ENCODE measurements at places on chromosomes 2 and 18.

DNA sequence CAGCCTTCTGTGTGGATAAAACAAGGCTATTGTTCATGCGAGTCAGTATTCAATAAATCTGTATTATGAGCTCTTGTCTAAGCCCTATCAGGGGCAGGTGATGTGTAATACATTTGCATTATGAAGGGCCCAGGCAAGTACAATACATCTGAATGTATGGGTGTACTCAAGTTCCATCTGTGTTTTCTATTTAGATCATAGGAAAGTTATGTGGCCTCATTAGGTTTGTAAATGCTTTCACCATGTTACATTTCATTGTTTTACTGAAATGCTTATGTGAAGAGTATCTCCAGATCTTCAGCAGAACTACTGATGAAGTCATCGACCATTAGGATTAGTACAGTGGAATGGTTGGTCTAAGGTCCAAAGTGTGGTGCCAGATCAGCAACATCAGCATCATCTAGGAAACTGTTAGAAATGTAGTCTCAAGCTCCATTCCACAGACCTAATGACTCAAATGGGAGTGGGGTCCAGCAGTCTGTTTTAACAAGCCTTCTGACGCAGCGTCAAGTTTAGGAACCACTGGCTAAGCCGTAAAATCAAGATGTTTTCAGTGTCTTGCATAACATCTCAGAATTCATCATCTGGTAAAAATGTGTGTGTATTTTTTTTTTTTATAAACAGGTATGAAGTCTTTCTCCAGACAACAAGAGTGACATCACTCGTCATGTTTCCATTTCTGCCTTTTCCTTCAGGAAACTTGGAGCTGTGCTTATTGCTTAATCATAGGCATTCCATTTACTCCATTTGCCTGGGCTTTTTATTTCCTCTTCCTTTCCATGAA is 80.5 kb downstream of the LYPD6 start:
- no peak for DNase-seq

DNA sequence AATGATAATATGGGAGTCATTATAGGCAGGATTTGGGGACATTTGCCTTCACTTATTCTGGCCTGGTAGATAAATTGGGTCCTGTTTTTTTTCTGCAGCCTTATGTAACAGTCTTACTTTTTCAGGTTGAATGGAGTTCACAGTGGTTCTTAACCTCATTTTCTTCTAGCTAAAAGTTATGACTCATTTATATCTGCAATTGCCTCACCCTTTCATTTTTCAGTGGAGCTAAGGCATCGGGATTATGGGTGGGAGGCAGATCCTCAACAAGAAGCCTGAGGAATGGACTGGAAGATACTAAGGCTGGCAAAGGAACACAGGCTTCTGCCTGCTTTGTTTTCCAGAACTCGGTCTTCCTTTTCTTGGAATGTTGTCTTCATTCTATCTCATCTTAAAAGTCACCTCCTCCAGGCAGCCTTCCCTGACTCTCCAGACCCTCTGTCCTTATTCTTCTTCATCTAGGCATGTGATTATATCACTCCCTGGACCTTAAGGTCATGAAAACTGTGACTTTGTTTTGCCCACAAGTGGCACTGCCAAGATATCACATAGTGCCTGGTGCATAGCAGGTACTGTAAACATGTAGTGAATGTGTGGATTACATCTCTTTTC is 41.0 kb upstream of the ACSL3 start:
- DNase-seq, result no peak

DNA sequence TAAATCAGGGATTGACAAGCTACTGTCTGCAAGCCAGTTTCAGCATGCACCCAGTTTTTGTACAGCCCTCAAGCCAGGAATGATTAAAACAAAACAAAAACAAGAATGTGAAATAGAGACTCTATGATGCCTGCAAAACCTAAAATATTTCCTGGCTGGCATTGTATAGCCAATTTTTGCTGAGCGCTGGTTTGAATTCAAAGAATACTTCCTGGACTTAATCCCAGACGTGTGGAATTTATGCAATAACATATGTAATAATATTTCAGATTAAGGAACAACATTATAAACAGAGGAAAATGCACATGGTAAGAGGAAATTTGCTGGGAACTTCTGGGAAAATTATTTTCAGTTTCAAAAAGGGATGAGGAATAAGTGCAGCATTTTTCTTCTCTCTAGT is 148.1 kb upstream of the RPRM start:
- no peak for DNase-seq

DNA sequence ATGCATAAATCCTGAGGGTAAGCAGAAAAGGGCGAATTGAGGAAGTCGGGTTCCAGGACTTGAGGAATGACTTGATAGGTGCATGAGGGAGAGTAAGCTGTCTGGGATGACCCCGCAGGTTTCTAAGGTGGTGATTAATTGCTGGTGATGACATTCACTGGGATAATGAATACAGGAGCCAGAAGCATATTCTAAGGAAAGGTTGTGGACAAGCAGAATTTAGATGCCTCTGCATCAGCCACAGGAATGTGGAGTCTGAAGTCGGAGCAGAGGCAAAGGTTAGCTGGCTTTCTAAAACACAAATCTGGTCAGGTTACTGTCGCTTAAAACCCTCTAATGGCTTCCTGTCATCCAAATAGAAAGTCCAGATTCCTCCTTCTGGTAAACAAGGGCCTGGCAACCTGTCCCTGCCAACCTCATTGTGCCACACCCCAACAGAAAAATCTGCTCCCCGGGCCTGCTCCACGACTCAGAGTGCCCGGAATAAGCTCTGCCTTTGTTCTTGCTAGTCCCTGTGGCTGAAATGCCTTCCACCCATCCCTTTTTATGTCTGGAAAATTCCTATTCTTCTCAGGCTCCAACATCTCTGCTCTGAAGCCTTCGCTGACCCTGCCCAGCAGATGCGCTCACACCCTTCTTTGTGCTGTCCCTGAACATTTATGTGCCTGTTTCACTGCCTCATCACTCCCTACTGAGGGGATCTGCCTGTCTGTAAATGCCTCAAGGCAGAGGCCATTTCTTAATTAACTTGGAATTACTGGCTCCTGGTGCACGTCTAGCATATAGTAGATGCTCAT is 11.3 kb upstream of the TMEM214 start:
- DNase-seq, result no peak

- DNase-seq, result no peak
These were observed 119.7 kb downstream of the UPP2 start for GRCh38 chr2:158221063-158222020.

GRCh38 chr2:159904127-159904958 is 106.3 kb upstream of the CD302 start:
- DNase-seq, result no peak

- no peak for DNase-seq
These were observed 81.5 kb downstream of the DPP4 start for GRCh38 chr2:161992531-161992930.

DNA sequence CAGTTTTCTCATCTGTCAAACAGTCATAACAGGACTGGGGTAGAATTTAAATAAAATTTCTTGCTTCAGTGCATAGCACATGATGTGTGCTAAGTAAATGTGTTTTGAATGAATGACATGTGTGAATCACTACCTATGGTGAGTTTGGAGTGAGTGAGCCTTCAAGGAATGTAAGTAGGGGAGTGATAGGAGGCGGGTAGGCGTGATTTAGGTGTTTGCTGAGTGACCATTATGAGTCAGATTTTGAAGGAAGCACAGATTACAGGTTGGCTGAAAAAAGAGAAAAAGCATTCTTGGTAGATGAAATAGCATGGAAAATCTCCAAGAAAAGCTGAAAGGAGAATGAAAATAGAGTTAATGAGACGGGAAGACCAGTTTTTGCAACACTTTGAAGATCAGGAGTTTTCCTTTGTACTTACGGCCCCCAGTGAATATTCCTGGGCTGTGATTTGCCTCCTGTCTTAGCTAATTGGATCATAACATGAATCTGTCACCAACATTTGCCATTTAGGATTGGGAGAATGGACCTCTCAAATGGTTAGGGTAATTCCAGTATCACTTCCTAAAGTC is 136.9 kb upstream of the GATA6 start:
- no peak for DNase-seq

DNA sequence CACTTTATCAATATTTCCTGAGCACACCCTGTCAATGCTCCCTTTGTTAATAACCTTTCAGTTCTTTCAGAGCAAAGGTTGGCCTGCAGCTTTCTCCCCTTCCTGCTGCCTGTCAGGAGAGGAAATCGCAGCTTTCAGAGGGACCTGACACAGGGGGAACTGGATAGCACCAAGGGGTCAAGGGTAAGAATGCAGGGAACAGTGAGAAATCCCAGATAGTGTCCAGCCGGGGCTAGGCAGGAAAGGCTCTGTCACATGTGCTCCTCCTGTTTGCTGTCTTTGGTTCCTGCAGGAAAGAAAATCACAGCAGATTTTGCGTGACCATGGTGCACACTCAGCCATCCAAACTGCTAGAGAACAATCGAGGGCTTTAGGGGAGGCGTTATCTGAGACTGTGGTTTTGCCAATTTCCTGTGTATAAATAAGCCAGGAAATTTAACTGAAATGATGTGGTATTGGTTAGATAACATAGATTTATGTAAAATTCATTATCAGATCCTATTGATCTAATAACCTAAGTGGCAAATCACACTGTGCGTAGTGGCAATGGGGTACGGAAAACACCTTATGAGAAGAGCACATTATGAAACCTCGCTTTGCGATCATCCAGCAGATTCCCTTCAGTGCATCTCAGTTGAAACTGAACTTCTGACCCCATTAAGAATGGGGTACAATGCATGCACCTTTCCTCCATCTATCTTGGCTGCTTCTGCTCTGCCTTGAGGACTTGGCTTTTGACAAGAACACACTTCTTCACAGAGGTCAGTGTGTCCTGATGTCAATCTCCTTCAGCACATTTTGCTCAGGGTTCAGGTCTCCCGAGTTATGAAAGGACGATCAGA is 178.0 kb downstream of the ICOS start:
- no peak for DNase-seq

- peak; percentile 51 for DNase-seq
These were observed 231.1 kb downstream of the DYSF start for GRCh38 chr2:71684226-71685072.

DNA sequence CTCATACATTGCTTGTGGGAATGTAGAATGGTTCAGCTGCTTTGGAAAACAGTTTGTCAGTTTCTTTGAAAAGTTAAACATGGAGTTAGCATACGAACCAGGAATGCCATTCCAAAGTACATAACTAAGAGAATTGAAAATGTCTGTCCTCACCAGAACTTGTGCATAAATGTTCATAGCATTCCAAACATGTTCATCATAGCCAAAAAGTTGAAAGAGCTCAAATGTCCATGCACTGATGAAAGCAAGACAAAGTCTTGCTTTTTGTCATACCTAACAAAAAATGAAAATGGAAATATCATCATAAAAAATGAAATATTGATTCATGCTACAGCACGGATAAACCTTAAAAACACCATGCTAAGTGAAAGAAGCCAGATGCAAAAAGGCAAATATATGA is 408.8 kb upstream of the UBE2E3 start:
- DNase-seq, result no peak

- DNase-seq, result peak; percentile 4
These were observed 72.6 kb upstream of the SMAD7 start for GRCh38 chr18:49023271-49023937.

DNA sequence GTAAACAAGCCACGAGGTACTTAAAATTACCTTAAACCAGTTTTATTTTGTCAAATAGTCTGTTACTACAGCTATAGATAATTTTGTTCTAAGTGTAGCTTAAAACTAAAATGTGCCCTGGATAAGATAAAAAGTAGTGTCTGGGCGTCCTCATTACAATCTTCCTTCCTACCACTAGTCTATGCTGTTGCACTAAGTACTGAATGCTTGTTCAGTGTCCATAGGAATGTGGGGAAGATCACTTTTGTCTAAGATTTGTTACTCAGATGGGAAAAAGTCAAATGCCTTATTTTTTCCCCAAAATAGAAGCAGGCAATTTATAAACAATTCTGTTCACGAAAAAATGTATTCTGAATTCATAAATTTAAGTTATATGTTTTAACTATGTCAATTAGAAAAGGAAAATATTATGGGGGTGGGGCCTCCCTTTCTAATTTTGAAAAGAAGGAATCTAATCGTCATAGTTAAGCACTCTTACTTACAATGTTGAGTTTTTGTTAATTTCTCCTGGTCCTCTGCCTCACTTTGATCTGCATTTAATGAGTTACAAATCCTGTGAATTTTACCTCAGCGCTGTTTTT is 140.4 kb upstream of the VRK2 start:
- no peak for DNase-seq

- peak; percentile 6 for DNase-seq
These were observed 124.0 kb downstream of the SMAD7 start for GRCh38 chr18:48826806-48827205.

DNA sequence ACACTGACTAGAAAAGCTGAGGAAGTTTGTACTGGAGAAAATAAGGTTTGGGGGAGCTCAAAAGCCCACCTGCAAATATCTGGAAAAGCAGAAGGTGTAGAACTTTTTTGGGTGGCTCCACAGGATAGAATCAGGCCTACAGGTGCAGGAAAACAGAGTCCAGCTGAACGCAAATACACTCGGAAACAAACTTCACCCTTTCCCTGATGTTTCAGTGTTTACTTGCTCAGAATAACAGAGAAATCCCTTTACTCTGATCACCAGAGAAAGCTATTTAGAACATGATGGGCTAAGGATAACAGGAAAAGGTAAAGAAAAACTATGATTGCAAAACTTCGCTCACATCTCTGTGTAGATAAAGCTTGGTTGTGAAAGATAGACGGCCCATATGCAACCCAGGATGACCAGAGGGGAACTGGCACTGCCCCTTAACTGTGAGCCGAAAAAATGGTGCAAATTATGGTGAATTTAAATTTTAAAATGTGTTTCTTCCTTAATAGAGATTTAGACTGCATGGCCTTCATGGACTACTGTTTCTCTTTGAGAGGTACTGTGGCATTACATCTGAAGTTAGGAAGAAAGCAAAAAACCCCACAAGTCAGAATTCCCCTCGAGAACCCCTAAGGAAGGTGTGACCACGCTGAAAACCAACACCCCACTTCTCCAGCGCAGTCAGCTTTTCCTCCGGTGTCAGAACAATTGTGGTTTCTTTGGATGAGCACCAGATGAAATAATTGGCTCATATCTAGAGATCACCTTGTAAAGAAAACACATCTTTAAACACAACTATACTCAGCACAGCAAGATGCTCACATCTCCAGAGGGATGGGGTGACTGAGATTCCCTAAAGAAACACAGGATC is 84.5 kb upstream of the TMEM247 start:
- no peak for DNase-seq

DNA sequence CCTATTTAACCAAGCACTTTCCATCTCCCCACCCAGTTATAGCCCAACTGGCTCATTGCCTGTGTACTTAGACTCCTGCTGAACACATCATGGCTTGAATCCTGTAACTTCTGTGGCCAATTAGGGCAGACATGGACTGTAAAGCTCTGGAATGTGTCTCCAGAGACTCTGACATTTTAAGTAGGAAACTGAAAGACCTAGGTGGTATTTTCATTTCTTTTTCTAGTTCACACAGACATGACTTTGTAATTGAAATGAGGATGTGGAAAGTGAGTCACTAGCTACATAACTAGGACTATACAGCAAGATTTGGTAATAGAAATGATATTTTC is 12.2 kb downstream of the DOK1 start:
- DNase-seq, result no peak

GRCh38 chr2:31205613-31206012 is 11.7 kb downstream of the CAPN14 start:
- DNase-seq, result no peak

GRCh38 chr18:48139431-48140347 is 209.2 kb upstream of the SMAD2 start:
- no peak for DNase-seq
